ENCODE measurements at places on chromosomes 5 and 9. TPM values are rescaled to one million over a fixed set of nuclear protein-coding genes. Genes with fewer than 3 reads are reported as not detected.

Gene SGTB
- total RNA-seq, result 6.1 TPM

Gene TOR4A
- 31.3 TPM for total RNA-seq

Gene PBX3
- total RNA-seq, result 62.4 TPM

Gene STPG3
- total RNA-seq, result not detected

Gene ZBTB43
- total RNA-seq, result 8.1 TPM
